ENCODE measurements at places on chromosomes 11 and 22. TPM values are rescaled to one million over a fixed set of nuclear protein-coding genes. Genes with fewer than 3 reads are reported as not detected.
A peak's percentile ranks its signal among the peaks of the same experiment; 100 is the strongest.

DNA sequence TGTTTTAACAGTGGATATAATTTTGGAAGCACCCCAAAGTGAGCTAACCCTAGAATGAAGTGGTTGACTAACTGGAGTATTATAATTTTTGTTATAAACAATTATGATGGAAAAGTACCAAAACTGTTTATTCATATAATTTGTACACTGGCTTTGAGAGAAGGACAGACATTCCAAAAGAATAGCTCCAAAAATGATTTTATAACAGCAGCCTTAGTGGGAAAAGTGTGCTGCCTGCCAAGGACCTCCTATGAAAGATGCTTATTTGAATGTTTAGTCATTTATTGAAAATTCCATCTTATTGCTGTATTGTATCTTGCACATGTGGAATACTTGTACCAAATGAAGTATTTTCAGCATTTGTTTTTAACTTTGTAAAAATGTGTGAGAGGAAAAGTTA is 169.8 kb downstream of the GUCY1A2 start:
- no peak for DNase-seq

DNA sequence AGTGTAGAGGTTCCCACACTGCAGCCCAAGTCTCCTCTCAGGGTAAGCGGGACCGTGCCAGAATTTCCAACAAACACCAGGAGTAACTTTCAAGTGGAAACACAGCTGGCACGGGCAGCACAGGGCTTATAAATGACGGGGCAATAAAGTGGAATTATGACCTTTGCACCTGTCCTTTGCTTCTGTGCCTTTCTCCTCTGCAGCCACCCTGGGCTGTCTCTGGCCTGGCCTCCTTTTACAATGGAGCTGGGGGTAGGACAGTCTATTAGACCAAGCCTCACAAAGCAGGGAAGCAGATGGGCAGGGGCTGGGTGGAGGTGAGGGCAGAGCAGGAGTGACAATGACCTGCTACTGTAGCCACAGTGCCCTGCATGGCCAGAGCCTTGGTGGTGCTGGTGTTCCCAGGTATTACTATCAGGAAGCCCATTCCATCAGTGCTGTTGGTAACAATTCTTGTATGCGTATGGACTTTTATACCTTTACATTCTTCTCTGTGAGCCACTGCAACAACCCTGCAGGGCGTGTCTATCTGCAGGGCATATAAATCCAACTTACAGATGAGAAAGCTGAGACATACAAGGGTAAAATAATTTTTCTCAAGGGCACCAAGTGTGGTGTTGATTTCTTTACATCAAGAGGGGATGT is 387.8 kb downstream of the CTTN start:
- DNase-seq = no peak

DNA sequence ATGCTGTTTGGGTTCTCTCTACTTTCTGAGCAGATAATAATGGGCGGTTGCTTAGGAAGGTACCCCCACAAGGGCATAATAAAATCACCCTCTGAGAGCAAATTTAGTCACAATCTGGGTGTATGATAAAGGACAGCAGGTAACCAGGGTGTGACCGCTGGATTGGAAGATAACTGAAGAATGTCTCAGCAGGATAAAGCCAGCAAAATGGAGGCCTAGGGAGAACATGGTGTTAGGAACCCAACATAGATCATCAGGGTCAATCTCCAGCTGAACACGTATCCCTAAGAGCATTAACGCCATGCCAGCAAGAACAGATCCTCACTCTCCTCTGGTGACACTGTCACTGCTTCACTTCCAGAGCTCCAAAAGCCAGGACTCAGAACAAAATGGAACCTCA is 64.5 kb upstream of the SCUBE2 start:
- DNase-seq = no peak

GRCh38 chr22:31585161-31585859 is 76.7 kb downstream of the PISD start:
- DNase-seq = no peak

DNA sequence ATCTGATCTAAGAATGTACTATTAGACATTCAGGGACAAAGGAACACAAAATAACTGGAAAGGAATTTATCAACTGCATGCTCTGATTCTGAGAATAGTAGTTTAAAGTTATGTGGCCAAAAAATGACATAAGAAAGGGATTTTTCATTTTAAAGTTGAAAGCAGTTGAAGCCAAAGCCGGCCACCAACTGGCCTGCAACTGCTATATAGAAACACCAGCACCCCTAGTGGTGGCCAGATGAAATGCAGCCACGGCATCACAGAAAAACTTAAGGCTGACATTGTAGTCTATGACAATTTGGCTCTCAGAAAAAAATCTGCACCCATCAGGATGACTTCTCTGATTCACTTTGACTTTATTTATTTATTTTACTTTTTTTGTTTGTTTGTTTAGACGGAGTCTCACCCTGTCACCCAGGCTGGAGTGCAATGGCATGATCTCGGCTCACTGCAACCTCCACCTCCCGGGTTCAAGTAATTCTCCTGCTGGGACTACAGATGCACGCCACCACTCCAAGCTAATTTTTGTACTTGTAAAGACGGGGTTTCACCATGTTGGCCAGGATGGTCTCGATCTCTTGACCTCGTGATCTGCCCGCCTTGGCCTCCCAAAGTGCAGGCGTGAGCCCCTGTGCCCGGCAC is 59.2 kb downstream of the SLC35F2 start:
- peak; percentile 59 for DNase-seq

DNA sequence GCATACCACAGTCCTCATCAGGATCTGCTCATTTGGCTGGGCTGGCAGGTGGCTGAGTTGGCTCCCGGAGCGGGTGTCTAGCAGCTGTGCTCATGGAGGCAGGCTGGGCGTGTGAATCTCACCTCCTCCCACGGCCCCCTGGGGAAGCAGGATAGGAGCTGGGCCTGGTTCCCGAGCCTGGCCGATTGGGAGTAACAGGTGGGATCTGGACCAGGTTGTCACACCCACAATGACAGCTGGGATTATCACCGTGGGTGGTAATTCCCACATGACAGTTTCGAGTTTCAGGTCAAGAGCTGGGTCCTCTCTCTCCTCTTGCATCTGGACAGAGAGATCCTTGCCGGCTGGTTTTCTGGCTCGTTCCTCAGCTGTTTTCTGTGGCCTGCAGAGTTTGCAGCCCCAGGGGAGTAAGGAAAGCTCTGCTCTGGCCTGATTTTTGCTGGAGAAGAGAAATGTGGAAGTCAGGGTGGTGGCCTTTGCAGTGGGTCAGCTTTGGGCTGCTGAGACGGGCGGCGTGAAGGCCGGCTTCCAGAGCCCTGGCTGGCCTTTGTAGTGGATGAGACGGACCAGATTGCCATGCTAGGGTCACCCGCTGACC is 57.0 kb downstream of the BCR start:
- peak; percentile 74 for DNase-seq

DNA sequence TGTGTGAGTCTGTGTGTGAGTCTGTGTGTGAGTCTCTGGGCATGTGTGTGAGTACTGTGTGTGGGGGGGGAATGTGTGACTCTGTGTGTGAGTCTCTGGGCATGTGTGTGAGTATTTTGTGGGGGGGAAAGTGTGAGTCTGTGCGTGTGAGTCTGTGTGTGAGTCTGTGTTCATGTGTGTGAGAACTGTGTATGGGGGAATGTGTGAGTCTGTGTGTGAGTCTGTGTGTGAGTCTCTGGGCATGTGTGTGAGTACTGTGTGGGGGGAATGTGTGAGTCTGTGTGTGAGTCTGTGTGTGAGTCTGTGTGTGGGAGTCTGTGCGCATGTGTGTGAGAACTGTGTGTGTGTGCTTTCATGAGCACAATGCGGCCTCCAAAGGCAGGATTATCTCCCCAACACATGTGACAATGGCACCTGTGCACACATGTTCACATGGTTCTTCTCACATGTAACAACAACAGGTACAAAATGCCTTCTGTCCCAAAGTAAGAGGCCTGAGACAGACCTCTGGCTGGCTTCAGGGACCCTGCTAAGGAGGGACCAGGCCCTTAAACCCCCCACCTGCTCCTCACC is 1.6 kb downstream of the CD5 start:
- no peak for DNase-seq

GRCh38 chr11:11450744-11451362 is 97.8 kb upstream of the CSNK2A3 start:
- DNase-seq = no peak

- peak; percentile 26 for DNase-seq
Observed at GRCh38 chr11:62125316-62125715, 1.5 kb downstream of the INCENP start.

DNA sequence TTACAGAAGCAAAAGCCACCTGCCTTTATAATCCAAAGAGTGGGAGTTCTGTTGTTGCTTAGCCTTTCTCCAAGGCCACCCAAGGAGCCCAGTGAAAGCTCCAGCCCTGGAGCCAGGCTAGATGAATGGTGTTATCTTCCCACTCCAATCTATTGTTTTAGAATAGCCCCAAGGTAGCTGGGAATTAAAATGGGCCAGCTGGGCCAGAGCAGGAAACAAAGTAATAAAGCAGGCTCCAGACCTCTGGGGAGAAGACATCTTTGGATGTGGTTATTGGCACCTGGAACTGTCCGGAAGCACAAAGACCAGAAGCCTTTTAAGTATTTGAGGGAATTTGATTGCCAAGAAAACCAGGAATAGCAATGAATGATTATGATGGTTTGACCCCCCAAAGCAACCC is 8.8 kb downstream of the C11orf96 start:
- DNase-seq = no peak

DNA sequence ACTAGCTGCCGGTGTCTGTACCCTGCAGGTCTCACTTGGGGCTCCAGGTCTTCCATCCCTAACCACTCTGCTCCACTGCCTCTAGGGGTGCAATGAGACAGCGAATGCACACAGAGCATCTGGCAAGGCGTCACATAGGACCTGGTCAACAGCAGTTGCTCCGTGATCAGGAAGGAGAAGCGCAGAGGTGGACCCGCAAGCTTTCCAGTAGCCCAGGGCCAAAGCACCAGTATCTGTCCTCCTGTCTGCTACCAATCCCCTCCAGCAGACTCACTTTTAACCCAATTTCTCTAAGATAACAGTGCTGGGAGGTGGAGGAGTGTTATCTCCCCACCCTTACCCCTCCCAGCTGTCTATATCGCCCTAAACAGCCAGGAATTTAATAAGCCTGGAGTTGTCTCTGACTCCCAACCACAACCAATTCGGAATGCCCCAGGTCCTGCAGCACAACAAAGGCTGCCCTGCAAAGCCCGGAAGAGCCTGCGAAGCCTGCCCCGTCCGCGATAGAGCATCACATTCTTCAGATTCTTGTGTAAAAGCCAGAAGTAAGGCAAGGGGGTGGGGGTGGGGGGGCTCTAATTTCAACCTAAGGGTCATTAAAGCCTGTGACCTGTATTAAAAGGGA is 19.3 kb downstream of the MYH9 start:
- peak; percentile 86 for DNase-seq

DNA sequence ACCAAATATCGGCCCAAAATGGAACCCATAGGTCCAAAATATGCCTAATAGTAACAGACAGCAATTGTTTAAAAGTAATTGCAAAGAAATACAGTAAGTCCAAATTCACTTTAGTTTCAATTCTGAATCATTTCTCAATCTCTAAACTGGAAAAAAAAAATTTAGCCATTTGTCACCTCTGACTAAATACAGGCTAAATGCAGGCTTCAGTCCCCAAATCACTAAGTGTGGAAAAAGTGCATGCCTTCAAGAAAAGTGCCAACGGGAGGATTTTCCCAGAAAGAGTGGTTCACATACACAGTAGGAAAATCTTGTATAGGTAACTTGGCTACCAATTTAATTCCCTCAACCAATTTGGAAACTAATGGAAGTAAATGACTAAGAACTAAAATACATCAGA is 35.7 kb downstream of the SIK3 start:
- no peak for DNase-seq

DNA sequence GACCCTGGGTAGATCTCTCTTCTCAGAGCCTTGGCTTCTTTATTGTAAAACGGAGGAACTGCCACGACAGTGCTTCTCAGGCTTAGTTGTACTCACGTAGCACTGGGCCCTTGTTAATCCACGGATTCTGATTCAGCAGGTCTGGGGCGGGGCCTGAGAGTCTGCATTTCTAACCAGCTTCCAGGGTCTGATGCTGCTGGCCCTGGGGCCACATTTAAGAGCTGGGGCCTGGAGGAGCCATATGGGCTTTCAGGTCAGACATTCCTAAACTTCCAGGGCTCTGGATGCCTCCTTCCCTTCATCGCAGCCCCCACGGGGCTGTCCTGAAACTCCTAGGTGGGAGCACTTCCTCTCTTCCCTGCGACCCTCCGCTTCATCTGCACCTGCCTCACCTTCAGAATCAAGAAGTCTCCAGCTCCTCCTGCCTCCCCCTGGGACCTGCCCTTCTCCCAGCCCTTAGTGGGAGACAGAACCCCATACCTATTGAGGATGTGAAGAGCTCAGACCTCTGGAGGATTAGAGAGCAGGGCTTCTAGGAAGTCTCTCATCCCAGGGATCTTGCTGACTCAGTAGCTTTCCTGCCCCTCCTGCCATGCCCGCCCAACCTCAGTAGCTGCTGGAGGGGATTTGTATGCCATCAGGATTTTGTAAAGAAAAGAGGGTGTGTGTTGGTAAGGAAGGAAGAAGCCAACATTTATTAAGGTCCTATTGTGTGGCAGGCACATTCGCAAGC is 92.5 kb downstream of the LRRC32 start:
- DNase-seq = peak; percentile 22

DNA sequence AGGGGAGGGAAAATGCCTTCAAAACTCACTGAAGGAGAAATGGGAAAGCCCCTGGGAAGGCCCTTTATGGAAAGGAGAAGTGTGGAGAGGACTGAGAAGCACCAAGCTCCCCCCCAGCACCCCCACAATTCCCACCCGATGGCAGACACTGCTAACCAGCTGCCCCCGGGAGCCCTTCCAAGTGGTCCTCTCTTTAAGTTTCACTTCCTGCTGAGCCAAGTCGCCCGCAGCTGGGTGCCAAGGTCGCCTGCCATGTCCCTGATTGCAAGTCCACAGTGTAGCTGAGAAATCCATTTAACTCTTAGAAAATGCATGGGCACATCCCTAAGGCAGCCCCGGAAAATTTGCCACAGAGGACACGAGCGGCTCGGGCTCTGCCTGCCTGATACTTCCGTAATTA is 68.2 kb downstream of the GALNT18 start:
- no peak for DNase-seq

DNA sequence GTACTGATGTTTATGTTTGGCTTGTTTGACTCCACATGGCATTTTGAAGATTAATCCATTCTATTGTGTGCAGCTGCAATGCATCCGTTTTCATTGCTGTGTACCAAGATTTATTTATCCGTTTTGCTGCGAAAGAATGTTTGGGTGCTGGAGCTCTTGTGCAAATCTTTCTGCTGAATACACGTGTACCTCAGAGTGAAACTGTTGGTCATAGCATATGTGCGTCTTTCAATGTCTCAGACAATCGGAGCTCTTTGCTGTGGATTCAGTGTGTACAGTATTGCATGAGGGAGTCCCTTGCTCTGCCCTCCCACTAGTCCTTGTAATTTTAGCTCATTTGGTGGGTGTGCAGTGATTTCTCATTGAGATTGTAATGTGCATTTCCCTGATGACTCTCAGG is 545.4 kb downstream of the TBC1D22A start:
- no peak for DNase-seq

MS4A4A gene
- not detected for total RNA-seq

GATD1 gene
- total RNA-seq = 54.6 TPM

NEFH gene
- 2.0 TPM for total RNA-seq

TTLL12 gene
- total RNA-seq = 100 TPM

CLMP gene
- total RNA-seq = 24.3 TPM

RFPL3 gene
- not detected for total RNA-seq

SLC22A6 gene
- total RNA-seq = not detected

TYR gene
- total RNA-seq = not detected

OTOG gene
- 0.69 TPM for total RNA-seq

BAIAP2L2 gene
- total RNA-seq = 2.7 TPM

All from H7 (cell line).